OCI-M1 (cell line): ENCODE measurements at places on chromosomes 1 and 21.

DNA sequence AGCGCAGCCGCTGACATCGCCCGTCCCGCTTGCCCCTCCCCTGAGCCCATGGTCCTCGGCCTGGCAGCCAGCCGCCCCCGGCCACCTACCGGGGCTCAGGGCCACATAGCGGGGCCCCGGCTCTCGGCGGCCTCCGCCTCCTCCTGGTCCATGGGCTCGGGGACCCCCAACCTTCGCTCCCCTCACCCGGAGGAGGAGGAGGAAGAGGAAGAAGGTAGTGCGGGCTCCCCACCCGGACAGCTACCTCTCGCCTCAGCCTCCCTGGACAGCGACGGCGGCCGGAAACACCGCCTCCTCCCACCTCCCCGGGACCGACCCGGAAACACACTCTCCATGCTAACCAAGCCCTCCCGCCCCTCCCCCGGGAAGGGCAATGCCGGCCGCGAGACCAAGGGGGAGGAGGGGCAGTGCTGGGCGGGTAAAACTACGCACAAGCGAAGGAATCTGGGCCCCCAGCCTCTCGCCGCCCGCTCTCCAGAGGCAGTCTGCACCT is at the start of gene KIAA0319L:
Gene KIAA0319L (minus strand): TSS at position 286 of the 493 bp plus-strand sequence. CDS start 2,912 bp downstream, outside the sequence.
- DNase-seq, result peak; percentile 95

DNA sequence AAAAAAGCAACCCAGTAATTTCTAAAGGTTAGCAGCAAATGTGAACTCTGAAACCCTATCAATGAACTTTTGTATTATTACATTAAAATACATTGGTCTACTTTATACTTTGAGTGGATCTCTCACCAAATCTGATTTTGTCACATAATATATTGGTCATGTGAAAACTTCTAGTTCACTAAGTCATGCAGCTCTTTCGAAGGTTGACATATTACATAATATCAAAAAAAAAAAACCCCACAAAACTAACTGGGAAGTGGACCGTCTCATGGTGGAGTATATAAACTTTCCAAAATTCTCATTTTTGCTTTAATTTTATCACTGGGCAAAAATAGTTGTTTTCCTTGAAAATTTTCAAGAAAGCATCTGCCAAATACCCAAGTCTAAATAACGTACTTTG is 50.4 kb downstream of the GATAD2B start:
- DNase-seq, result no peak

GRCh38 chr21:16873176-16873575 is 639.7 kb upstream of the CXADR start:
- no peak for DNase-seq

GRCh38 chr1:69077633-69078032 is 490.1 kb upstream of the LRRC7 start:
- no peak for DNase-seq

DNA sequence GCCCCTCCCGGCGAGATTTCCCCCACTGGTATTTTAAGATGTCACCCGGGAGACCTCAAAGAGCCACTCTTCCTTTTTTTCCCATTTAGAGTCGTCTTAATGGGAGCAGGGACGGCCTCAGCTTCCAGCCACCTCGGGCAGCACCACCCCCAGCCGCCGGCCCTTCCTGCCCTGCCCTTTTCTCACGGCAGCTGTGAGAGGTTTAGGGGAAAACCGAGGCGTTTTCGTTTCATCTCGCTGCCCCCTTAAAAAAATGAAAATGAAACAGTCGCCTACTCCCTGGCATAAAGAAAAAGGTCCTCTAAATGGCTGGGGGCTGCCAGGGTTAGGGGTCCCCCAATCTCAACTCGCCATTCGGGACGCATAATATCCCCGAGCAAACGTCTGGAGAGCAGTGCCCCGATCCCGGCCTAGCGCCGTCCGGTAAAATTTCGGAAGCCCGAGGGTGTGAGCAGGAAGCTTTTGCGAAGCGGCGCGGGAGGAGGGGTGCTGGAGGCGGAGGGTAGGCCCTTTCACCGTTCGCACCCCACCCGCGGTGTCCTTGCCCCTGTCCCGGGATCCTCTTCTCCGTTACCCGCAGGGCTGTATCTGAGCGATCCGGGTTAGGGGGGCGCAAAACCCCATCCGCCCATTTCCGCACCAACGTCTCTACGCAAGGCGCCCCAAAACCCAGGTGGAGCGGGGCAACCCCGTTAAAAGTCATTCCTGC is 1.2 kb downstream of the RUNX3 start:
- DNase-seq, result peak; percentile 30

GRCh38 chr1:89051300-89051954 is 13.6 kb downstream of the GBP1 start:
- DNase-seq, result no peak

DNA sequence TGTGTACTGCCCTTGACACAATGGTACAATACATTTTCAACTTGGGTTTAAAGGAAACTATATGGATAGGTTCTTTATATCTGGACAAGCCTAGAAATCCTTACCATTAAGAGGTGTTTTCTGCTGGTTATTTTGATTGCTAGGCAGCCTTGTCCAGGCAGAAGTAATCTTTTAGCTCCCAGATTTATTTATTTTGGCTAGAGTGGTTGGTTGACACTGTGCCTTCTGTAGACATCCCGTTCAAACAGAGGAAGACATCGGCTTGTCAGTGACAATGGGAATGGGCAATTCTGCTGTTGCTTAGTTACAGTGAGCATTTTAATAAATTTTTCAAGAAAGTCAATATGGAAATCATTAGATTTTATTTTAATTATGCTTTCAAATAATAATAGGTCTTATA is 138.8 kb downstream of the VPS13D start:
- DNase-seq, result no peak

DNA sequence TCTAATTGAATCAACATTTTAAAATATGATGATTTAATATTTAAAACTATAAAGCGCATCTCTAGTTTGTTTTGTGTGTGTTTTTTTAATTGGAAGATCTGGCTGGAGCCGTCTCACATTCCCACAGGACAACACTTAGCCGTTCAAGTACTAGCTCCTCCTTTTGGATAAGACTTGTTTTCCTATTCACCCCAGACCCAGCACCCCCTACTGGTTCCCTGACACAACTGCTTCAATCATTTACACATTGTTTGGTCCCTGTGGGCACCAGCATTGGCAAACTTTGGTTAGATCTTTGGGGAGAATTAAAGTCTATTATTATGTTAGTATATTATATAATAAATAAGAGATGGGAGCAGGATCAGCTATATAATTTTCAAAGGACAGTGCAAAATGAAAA is 34.5 kb downstream of the TYW3 start:
- peak; percentile 36 for DNase-seq

DNA sequence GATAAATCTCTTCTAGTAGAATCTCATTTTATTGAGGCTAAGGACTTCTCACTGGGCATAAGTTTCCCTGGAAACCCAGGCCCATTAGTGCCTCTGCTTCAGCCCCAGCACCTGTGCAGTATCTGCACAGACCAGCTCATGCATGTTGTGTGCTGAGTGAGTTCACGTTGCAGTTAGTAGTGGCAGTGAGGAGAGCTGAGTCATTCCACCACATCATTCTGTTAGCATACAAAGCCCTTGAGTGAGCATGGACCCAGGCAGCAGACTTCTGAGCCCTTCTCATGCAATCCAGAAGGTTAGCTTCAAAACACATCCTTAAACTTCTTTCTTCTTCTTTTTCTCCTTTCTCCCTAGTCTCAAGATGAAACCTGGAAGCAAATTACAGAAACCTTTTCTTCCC is 45.8 kb upstream of the NTPCR start:
- DNase-seq, result no peak

GRCh38 chr1:232404981-232405731 is 224.8 kb downstream of the SIPA1L2 start:
- DNase-seq, result no peak

- DNase-seq, result peak; percentile 9
Measured at GRCh38 chr1:96519851-96520578, 201.6 kb upstream of the PTBP2 start.

DNA sequence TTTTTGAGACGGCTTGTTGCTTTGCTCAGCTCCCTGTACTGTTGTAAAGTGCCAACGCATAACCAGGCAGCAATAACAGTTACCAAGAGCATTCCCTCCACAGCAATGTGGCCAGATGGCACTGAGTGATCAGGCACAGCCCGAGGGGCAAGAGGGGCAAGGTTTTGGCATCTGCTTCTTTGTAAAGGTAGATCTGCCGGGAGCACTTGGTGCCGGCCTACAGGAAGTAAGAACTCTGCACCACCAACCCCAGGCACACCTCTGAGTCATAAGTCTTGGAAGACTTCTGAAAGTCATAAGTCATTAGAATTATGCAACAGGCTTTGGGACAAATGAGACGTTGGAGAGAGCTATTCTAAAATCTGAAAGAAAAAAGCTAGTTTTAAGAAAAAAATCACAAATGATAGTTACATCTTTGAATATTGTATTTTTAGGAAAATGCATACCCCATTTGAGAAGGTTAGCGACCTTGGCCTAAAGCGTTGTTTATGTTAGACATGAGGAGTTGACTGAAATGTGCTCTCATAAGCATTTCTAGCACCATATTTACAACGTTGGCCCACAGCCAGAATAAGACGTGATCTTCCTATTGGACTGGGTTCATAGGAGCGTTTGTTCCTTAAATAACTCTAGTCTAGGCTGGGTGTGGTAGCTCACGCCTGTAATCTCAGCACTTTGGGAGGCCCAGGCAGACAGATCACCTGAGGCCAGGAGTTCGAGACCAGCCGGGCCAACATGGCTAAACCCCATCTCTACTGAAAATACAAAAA is 37.7 kb upstream of the MAP10 start:
- DNase-seq, result peak; percentile 55

- DNase-seq, result no peak
Measured at GRCh38 chr1:172162236-172162635, 258.2 kb upstream of the C1orf105 start.

DNA sequence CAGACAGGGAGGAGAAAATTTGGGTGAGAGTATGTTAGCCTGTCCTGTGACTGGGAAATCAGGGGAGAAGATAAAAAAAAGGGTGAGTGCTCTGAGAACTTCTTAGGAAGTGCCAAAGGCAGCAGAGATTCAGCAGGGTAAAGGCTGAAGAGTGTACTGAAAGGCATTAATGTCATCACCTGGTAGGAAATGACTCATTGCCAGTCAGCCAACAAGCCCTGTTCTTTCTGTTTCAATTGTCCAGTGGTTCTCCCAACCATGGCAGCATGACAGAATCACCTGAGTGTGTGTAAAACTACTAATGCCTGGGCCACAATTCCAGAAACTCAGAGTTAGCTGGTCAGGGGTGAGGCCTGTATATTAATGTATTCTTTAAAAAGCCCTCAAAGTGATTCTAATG is 83.5 kb downstream of the INTS7 start:
- no peak for DNase-seq

- no peak for DNase-seq
Measured at GRCh38 chr21:25927195-25927880, 192.6 kb downstream of the GABPA start.

GRCh38 chr1:236480758-236481436 is 42.9 kb upstream of the LGALS8 start:
- DNase-seq, result no peak

DNA sequence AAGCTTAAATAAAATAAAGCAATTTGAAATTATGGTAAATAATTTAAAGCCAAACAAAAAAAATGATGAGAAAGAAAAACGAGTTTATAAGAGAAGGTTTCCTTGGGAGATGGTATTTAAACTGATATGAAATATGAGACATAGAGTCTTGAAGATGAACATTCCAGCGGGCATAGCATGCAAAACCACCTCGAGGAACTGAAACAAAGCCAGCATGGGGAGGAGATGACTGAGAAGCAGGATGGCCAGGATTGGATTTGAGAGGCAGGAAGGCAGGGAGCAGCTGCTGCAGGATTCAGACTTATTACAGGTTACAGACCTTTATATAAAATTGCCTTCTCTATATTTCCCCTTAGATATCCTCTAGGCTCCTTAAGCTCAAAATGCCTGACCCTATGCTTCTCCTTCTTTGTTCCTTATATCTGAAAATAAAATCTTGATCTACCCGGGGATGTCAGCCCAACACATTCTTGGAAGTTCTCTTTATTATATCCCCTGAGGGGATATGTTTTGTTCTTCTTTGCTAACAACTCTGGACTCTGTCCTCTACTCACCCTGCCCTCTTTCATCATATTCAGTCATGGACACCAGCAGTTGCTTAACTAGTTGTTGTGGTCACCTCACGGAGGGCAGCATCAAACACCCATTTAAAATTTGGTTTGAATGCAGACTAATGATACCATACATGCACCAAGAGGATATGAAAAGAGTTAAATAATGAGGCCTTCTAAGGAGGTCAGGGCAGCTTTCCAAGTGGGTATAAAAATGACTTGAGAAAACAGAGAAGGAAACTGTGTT is 719.1 kb upstream of the B3GALT2 start:
- DNase-seq, result peak; percentile 32

- no peak for DNase-seq
Measured at GRCh38 chr1:53416269-53416813, 42.9 kb upstream of the DMRTB1 start.

GRCh38 chr21:33362044-33362555 is 37.3 kb downstream of the IFNAR1 start:
- peak; percentile 63 for DNase-seq

GRCh38 chr1:5590717-5591116 is 401.5 kb downstream of the NPHP4 start:
- DNase-seq, result no peak

DNA sequence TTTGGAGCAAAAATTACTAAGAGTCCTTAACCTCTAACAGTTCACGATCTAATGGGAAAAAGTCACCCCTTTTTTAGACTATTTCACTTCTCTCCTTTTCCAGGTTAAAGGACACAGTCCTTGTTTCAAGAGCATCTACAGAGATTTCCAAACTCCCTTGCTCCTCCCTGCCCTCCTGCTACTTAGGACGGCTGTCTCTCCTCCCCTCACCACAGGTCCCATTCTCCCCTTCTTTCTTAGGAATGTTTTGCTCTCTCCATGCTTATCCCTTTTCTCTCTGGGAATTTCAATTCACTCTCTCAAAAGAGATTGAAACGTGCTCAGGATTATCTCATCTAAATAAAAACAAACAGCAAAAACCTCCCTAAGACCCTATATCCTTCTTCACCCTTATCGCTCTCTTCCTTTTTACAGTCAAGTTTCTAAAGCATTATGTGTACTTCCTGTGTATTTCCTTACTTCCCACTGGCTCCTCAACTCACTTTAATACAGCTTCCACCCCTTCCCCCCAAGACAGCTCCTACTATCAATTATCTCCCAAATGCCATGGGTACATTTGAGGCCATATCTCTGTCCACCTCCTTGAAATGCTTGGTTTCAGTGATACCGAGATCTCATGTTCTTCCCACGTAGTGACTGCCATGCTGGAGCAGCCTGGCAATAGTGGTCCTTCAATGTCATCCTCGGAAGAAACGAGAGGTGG is 43.2 kb upstream of the ZNF281 start:
- DNase-seq, result peak; percentile 61

DNA sequence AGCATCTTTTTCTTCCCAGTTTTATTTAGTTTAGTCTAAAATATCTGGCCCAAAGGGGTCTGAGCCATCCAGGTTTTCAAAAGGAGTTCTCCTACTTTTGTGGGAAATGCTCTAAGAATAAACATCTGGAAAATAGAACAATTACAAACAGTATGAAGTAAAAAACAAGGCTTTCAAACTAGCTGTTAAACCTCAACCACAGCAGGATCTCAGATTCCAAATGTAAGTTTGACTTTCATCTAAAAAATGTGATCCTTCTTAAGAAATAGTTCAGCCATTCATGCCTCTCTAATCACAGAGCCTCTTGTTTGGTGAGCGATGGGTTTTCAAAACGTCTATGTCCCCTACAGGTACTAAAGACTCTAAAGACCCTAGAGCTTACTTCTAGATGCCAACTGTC is 413.5 kb downstream of the DUSP10 start:
- no peak for DNase-seq

- DNase-seq, result no peak
Measured at GRCh38 chr1:16241221-16241708, 4.3 kb upstream of the CPLANE2 start.

- no peak for DNase-seq
Measured at GRCh38 chr1:196121181-196121580, 487.1 kb downstream of the KCNT2 start.
